ENCODE measurements at places on chromosomes 5 and 9. TPM values are rescaled to one million over a fixed set of nuclear protein-coding genes. Genes with fewer than 3 reads are reported as not detected.

DNA sequence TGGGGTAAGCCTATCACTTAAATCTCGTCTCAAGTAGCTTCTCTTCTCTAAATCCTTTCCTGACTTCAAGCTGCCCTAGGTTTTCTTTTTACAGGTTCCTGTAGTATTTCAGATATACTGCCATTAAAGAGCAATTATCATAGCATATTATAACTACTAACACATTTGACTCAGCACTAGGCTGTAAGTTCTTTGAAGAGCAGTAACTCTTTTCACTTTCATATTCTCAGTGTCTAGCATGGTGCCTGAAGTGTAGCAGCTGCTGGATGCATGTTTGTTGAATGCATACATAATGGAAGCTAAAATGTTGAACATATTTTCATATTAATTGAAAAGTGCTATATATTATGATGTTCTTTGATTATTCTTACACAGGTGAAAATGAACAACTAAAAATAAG lies 22.5 kb downstream of the CCDC152 start:
- DNase-seq = no peak

ZFP37 gene
- polyA plus RNA-seq = 3.1 TPM

MGAT4B gene
- polyA plus RNA-seq = 21.0 TPM

WDR31 gene
- 0.22 TPM for polyA plus RNA-seq

GRCh38 chr5:144567421-144567780 lies 396.7 kb downstream of the KCTD16 start:
- DNase-seq = no peak

DNA sequence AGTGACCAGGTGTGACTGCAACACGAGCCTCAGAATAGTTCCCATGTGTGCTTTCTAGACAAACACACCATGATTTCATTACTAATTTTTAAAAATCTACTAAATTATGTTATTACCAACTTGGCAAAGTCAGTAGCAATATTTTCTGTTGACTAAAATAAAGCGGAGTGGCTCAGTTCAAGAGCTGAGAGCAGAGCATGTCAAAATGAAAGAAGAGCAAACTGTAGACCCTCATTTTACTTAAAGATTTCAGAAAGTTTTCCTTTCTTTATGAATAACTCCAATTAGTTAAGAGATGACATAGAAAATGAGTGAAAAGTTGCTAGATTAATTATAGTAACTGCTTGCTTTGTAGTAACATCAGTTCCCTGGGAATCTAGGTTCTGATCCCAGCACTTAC lies 17.9 kb downstream of the OXCT1 start:
- no peak for DNase-seq

GRCh38 chr5:172356527-172356926 lies 73.0 kb upstream of the UBTD2 start:
- no peak for DNase-seq
